ENCODE measurements at places on chromosomes 3 and 15. TPM values are rescaled to one million over a fixed set of nuclear protein-coding genes. Genes with fewer than 3 reads are reported as not detected.
A peak's percentile ranks its signal among the peaks of the same experiment; 100 is the strongest.

- DNase-seq, result no peak
Observed at GRCh38 chr15:87924433-87924832, 332.1 kb downstream of the NTRK3 start.

GRCh38 chr3:9938966-9939365 is 5.3 kb downstream of the CRELD1 start:
- DNase-seq, result no peak

GRCh38 chr3:8979262-8979661 is 16.0 kb upstream of the RAD18 start:
- no peak for DNase-seq

DNA sequence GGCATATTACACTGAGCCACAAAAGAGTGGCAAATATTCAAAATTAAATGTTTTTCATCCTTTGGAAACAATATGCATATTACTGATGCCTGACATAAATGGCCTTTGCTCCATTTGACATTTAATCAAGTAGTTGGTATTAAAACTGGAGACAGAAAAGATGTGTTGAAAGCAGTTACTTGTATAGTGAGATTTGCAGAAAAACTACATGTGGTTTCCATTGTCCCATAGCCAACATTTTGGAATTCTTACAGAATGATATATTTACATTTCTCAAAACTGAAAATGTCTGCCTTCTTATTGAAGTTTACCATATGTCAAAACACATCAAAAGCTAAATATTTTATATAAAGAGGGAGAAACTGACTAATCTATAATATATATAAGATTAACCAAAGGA is 21.6 kb downstream of the SHOX2 start:
- no peak for DNase-seq

FANCI gene
- 36.5 TPM for total RNA-seq

DNA sequence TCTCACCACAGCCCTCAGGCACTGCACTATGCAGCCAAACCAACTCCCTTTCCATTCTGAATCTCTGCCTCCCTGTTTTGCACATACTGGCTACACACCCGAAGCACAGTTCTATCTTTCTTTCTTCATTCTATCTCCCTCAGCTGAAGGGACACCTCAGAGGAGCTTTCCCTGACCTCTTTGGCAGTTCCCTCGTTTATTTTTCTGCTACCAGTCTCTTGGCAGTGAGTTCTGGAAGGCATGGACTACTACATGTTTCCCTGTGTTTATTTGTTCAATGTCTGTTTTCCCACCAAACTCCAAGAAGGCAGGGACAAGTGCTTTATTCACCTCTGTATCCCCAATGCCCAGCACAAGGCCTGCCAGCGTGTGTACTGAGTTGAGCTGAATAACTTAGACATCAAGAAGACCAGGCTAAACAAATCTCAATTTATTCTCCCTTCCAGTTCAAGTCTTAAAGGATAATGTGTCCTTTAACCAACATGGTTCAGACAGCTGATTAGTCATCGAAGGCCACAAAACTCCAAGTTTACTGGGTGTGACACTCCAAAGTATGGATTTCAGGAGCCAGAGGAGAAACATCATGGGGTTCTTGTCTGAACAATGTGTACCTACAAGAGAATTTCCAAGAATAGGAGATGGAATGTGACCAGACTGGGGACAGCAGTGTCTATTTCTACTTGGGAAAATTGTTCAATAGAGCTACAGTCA is 260.1 kb upstream of the CTNNB1 start:
- no peak for DNase-seq

ZNF860 gene
- total RNA-seq, result 1.6 TPM

TRIM42 gene
- total RNA-seq, result not detected

GRCh38 chr3:154018100-154018696 is 103.0 kb upstream of the ARHGEF26 start:
- DNase-seq, result no peak

DNA sequence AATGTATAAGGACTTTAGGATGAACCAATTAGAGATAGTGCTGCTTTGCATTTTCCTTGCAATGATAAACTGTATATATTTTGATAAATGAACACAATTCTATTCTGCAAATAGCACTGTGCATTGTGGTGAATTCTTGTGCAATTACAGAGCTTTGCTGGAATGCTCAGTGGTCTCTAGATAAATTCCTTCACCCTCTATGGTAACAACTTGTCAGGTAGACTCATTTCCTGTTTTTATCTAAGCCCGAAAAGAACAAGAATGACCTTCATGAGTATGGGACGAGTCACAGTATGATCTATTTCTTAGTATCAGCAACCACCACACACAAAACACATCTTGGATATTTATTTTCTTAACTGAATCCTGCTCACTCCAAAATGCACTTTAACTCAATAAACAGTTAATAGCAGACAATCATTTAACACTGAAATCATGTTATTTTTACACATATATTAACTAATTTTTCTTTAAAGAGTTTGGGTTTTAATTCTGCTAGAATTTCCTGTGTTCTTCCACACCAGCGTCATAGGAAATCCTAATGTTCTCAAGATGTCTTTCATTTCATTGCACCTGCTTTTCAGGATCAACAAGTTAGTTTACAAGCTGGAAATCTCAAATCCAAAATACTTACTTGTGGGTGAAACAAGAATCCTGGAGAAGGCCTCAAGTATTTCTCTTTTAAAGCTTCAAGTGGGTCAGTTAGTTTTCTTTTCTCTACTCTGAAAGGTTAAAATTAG is 551.2 kb downstream of the MECOM start:
- DNase-seq, result peak; percentile 86

DNA sequence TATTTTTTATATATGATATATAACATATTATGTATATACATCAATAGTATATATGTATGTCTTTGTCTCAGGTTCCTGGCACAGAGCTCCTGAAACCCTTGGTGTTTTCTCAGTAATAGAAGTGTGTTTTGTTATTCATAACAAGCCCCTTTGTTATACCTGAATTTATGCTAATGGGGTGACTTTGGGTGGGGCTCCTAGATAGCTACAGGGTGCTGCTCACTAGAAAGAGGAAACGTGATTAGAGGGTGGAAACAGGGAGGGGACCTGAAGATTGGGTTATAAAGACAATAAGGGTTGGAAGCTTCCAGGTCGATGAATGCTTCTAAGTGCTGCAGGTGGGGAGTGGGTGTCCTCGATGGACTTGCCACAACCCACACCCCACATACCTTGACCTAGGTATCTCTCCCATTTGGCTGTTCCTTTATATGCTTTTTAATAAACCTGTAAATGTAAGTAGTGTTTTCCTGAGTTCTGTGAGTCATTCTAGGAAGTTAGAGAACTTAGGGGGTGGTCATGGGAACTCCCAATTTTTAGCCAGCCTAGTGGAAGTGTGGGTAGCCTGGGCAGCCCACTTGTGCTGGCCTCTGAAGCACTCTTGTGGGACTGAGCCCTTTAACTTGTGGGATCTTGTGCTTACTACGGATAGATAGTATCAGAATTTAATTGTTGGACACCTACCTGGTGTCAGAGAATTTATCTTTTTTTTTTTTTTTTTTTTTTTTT is 36.9 kb upstream of the C15orf39 start:
- no peak for DNase-seq
